ENCODE measurements at places on chromosomes 4 and X.

GRCh38 chr4:122577808-122578781 lies 42.8 kb downstream of the IL21 start:
- no peak for DNase-seq

- DNase-seq: no peak
Observed at GRCh38 chr4:35525192-35525978, 718.9 kb downstream of the ARAP2 start.

DNA sequence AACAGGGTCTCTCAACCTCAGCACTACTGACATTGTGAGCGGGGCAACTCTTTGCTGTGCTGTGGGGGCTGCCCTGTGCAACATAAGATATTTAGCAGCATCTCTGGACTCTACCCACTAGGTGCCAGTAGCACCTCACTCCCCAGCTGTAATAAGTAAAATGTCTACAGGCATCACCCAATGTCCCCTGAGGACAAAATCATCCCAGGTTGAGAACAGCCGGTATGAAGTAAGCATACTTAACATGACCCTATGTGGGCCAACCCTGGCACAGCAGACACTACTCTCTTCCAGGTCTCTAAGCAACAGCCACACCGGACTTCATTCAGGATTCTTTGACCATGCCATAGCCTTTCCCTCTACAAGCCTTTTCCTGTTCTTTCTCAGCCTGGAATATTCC lies 10.5 kb upstream of the MGST2 start:
- DNase-seq: no peak

DNA sequence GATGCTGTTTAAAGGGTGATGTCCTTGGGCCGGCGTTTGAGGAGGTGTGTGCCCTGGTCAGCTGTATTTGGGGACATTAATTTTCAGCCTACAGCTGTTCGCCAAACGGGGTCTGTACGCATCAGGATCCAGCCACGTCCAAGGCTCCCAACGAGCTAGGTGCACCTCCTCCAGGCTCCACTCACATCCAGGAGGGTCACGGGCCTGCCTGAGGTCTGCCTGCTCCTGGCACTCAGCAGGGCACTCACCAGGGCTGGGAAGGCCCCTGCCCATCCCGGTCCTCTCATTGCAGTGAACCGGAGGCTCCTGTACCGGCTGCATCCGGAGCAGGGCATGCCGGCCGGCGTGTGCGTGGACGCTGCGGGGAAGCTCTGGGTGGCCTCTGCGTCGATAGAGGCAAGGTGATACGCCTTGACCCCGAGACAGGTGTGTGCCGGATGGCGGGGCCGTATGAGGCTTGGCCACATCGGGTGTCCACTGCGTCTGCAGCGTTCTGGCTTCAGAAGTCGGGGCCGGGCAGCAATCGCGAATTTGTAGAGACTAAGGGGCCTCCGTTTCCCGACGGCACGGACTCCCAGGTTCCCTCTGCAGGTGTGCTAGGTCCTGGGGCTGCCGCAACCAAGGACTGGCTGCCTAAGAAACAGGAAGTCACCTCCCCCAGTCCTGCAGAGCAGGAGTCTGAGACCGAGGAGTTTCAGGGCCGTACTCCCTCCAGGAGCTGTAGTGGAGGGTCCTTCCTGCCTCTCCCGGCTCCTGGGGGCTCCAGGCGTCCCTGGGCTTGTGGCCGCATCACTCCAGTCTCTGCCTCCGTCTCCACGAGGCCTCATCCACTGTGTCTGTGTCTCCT lies 27.5 kb upstream of the PLCXD1 start:
- no peak for DNase-seq

DNA sequence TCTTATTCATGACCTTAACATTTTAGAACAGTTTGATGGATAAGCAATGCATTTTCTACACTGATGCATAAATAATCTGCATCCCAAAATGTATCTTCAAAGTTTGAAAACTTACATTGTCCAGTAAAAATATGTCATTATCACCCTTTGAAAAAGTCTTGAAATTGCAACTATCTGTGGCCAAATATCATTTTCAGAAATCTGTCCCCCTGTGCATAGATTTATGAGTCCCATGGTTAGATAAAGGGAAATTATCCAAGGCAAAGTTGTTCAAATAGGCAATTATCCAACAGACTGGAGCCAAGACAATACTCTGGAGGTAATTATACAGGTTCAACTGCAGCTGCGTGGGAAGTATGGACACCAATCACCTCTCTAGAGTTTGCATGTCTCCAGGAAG lies 182.5 kb upstream of the INTU start:
- DNase-seq: no peak

DNA sequence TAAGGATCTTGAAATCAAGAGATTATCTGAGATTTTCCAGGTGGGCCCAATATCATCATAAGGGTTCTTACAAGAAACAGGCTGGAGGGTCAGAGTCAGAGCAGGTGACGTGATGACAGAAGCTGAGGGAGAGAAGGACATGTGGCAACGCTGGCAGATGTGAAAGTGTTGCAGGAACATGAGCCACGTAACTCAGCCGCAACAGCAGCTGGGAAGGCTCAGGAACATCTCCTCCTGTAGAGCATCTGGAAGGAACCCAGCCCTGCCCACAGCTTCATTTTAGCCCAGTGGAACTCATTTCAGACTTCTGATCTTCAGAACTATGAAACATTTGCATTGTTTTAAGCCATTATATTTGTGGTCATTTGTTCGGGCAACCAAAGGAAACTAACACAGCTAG lies 156.3 kb upstream of the VEGFC start:
- DNase-seq: no peak

DNA sequence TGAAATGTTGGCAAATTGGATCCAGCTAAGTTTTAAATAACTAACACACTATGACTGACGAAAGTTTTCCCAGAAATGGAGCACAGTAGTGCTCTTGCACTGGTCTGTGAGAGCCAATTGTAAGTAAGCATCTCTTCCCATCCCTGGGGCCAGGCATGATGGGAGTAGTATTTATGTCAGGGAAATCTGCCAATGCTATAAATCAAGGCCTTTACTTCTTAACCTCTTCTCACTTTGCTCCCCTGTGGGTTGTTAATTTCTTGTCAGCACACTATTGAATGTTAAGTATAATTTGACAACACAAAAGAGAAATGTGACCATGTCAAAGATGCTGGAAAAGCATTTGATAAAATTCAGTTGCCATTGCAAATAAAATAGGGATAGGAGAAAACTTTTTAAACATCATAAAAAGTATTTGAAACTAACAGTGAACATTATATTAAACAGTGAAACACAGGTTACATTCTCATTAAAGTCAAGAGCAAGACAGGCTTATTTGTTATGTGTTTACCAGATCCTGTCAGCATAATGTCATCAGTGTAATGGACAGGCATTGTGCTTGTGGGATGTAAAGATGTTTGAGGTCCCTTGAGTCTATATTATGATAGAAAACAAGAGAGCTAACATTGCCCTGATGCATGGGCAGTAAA lies 5.0 kb downstream of the F8A1 start:
- no peak for DNase-seq

DNA sequence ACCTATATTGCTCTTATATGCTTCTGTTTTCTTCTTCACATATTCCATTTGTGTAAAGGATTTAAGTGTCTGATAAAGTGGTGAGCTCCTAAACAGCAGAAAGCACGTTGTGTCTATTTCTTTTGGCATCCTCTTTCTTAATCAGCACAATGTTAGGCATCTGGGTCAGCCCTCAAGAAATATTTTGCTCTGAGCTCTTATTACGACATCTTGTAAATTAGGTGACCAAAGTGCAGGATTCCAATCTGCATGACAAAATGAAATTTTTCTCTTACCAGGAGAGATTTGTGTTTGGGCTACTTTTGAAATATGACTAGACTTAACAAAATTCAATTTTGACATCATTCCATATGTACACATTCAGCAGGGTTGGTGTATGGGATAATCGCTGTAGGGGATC lies 210.0 kb upstream of the IGFBP7 start:
- DNase-seq: no peak

DNA sequence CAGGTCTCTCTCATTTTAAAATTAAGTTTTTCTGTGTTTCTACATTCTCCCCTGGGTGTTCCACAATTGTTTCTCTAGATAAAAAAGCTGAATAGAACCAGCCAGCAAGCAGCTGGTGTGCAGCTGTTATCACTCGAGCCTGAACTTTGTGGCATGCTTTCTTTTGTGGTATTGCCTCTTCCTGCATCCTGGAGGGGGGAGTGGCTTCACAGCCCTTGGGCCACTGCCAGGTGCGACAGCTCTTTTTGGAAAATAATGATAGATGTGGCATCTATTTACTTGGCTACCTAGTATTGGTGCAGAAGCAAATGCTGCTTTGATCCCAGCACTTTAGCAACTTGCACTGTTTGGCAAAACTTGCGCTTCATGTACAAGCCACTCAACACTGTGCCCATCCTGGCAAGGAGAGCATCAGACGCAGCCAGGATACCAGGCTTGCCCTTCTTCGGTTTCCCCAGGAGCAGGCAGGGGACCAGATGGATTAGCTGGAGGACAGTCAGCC lies 69.4 kb downstream of the HMGB2 start:
- DNase-seq: no peak

DNA sequence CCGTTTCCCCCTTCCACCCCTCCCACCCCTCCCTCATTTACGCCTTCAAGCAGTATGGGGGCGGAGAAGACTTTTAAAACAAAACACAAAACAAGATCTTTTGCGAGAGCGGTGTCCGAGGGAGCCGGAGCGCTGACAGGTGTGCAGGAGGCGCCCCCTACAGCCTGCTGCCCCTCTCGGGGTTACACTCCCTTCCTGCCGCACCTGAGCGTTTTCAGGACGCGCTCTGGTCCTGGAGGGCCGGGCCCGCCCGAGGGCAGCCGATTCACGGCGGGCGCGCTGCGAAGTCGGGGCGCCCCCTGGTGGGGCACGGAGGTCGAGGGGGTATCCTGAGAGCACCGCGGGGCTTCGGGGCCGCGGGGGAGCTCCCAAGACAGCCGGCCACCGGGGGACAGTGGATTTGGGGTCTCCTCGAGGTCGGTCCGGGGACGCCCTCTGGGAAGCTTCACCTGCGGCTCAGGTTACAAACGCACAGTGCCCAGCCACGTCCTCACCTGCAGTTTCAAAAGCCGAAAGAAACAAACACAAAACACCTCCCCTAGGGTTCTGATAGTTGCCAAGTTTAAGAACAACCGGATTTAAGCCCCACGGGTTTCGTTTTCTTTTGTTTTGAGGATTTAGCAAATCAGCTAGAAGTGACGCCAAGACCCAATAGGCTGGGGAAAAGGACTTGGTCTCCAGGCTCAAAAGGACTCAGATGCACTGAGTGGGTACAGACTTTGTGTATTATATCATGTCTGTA lies 8.0 kb upstream of the NEUROG2 start:
- DNase-seq: no peak

- DNase-seq: no peak
Observed at GRCh38 chr4:3253808-3254207, 4.8 kb downstream of the MSANTD1 start.

- no peak for DNase-seq
Observed at GRCh38 chr4:55851885-55852284, 1.6 kb upstream of the EXOC1 start.

DNA sequence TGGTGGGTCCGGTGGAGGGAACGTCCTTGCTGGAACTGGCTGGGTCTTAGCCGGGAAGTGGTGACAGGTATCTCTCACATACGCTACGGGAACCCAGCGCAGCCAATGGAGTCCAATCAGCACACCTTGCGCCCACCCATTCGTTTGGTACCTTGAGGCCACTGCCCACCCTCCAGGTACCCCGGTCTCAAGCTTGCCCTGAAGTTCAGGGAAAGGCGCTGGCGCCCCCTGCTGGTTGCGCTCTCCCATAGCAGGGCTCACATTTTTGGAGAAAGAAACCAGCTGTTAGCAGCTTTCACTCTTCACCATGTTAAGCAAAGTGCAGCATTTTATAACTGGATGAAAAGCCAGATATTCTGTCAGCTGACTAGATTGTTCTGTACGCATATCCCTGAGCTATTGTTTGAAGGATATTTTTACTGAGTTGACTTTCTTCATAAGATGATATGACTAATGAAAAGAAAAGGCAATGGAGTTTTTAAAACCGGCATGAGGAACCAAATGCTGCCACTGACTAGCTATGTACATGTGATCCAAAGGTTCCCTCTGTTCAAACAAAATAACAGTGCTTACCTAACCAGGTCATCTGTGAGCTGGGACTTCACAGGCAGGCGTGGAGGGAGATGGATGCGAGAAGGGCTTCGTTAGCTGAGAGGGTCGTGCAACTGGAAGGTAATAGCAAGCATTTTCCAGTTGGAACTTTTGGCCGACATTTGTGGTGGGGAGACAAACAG lies 43.7 kb downstream of the OTOP1 start:
- no peak for DNase-seq

DNA sequence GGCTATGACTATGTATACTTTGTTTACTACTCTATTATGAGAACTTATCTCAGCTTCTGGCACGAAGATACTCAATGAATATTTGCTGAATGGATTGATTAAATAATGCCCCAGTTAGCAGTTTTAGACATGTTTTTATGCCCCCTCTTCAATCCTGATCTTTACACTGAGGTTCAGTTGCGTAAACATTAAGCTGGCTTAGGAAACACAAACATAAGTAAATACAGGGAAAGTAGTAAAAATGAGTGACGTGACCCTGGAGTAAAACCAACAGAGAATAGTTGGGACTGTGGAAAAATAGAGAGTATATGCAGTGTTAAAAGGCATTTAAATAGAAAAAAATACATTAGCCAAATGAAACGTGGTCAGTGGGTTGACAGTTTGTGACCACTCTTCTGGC lies 387.0 kb upstream of the ACTRT1 start:
- no peak for DNase-seq

GRCh38 chr4:5361968-5362367 lies 310.7 kb downstream of the STK32B start:
- no peak for DNase-seq

- no peak for DNase-seq
Observed at GRCh38 chrX:148298737-148299136, 201.7 kb upstream of the AFF2 start.

DNA sequence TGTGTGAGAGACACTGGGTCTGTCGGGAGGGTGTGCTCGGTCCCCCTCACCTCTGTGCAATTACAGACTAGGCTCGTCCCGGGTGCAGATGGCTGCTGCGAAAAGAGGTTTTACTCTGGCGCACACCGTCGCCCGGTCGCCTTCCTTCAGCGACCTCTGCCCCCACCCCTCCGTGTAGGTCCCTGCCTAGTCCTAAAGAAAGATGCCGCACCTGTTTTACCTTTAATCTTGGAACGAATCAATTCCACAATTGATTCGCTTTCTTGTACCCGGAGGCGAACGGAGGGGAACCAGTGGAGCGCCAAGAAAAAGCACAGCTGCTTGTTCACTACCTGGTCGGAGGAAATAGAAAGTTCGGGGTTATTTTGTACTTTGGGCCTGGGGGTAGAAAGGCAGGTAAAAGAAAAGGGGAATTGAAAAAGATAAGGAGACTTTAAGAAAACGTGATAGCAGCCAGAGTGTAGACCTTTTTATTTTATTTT lies 1.2 kb downstream of the NPNT start:
- DNase-seq: no peak

- DNase-seq: no peak
Observed at GRCh38 chrX:108001218-108001814, 19.1 kb upstream of the TEX13B start.

- no peak for DNase-seq
Observed at GRCh38 chr4:124955476-124955875, 242.9 kb upstream of the ANKRD50 start.
